Brain microvascular endothelial cell (primary cell): ENCODE measurements at places on chromosomes 7 and 10.

DNA sequence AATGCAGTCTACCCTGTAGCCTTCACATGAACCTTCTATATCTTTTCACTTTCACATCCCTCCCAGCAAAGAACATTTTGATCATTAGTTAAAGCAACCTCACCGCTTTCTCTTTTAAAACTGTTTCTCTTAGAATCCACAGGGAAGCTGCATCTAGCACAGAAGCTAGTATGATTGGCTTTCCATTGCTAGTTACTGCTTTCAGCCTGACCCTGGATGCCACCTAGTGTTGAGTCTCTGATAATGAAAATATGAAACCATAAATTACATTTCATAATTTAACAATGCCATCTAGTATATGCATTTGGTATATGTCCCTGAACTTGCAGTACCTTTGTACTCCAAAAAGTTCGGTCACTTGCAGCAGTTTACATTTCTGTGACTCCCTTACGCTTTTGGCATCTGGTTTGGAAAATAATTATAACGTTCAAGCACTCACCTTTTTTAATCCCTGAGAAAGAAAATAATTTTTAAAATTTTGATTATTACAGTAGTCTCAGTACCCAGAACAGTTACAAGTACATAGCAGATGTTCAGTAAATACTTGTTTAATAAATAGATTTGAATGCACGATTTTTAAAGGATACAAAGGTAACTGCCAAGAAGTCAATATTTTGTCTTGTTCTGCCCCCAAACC lies 22.7 kb downstream of the CISD1 start:
- peak; percentile 65 for DNase-seq

DNA sequence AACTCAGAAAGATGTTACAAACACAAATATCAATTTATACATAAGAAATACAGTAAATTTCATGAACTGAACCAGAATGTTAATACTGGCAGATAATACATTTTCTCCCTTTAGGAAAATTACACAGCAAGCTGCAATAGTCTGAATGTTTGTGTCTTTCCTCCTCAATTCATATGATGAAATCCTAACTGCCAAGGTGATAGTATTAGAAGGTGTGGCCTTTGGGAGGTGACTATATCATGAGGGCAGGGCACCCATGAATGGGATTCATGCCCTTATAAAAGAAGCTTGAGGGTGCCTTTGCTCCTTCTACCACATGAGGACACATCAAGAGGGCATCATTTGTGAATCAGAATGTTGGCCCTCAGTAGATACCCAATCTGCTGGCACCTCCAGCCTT lies 64.3 kb upstream of the GPR22 start:
- no peak for DNase-seq

DNA sequence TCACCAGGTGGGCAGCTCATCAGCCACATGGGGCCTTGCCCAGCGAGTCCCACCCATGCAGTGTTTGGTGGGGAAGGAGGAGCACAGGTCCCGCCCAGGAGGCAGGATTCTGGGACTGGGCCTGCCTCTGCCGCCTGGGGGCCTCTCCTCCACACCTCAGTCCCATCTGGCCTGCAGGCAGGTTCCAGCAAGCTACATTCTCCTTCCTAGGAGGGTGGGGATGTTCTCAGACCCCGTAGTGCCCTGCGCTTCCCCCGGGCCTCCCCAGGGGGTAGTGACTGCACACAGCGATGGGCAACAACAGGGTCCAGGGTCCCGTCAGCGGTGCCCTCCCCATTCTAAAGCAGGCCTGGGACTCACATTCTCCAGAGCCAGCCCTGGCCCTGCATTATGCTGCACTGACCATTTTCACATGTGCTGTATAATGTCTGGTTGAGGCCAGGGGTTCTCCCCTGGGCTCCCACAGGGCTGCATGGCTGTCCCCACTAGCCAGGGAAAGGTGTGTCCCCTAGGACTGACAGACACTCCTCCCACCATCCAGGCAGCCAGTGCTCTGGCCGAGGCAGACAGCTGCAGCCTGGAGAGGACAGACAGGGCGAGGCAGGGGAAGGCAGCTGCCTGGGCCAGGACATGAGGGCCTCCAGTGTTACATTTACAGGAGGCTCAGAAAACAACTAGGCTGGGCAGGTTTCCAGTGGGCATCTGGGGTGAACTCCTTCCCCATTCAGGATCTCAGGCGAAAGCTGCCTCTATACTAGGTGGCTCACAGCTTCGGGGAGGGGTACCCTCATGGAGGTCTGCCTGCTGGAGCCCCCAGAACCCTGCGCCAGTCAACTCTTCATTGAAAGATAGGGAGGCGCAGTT lies 9.3 kb downstream of the RASGEF1A start:
- DNase-seq, result no peak

- no peak for DNase-seq
These were observed 169.3 kb downstream of the LCOR start for GRCh38 chr10:97001183-97001991.

DNA sequence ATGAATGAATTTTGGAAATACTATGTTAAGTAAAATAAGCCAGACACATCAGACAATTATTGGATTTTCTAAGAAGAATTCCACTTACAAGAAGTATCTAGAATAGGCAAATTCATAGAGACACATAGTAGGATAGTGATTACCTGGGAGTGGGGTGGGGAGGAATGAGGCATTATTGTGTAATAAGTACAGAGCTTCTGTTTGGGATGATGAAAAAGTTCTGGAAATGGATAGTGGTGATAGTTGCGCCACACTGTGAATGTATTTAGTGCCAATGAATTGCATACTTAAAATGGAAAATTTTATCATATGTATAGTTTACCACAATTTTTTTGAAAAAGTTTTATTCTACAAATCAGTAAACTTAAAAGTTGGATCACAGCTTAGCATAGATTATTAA lies 297.2 kb upstream of the KAT6B start:
- DNase-seq, result no peak

DNA sequence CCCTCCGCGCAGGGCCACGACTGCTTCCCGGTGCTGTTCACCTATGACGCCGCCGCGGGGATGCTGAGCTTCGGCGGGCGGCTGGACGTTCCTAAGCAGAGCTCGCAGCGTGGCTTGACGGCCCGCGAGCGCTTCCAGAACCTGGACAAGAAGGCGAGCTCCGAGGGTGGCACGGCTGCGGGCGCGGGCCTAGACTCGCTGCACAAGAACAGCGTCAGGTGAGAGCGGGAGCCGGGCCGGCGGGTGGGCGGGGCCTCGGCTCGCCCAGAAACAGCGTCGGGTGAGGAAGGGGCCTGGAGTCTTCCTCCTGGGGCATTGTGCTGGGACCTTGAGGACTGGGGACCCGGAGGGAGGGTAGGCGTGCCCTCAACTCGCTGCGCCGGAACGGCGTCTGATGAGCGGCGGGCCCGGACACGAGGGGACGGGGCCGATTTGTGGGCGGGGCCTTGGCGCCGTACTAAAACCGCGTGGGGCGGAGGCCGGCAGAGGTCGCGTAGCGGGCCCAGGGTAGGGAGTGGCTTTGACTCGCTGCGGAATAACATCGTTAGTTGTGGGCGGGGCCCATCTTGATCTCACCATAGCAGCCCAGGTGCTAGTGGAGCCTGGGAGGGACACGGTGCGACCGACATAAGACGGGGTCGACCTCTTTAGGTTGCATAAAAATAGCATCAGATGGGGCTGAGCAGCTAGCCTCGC lies 15.6 kb downstream of the PDAP1 start:
- DNase-seq, result no peak

- no peak for DNase-seq
These were observed 19.6 kb upstream of the AKR1C2 start for GRCh38 chr10:5023177-5023805.

- DNase-seq, result no peak
These were observed 50.4 kb upstream of the CACUL1 start for GRCh38 chr10:118805146-118805545.

GRCh38 chr10:85510682-85511081 lies 855.9 kb downstream of the GRID1 start:
- no peak for DNase-seq

DNA sequence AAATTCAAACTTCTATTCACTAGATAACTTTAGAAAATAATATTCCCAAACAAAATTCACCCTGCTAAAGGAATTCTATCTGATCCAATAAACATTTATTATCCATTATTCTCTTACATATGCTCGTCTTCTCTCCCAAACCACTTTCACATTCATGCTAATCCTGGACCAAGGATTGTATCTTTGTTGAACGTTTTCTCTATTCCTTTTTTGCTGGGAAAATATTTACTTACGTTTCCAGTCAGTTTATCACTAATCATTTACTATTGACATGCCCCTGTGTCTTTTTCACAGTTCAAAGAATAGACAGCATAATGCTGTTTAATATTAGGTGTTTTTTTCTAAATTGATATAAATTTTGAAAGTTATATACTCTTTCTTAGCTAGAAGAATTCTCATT lies 3.2 kb downstream of the TEX47 start:
- no peak for DNase-seq

DNA sequence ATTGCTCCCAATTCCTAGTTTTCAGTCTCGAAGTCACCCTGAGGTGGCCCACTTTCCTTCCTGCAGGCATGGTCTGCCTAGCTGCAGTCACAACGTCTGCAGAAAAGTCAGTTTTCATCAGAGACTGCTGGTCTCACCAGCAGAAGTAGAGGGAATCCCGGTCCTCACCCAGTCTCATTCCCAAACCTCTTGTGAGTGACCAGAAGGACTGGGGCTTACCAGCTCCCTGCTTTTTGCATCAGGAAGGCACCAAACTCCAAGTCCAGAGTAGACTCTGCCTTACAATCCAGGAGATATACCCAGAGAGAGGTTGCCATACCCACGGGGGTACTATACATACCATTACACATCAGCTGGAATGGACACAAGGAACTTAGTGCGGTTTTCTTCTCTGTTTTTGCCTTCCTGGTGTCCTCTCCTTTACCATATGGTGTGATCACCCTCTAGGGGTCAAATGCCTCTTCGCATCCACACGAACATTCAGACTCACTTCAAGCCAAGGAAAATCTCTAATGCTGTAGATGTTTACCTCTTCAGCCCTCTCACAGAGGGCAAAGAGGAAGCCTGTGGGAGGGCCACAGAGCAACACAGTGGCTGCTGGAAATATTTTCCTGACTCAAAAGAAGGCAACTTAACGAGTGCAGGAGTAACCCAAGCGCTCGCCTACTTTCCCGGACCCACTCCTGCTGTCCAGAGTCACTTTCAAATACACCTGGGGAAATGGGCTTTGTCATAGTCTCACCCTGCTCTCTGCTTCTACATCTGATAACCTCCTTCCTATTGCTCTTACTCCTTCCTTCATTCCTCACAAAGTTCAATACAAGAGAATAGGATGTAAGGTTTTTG lies 220.9 kb downstream of the C7orf25 start:
- peak; percentile 55 for DNase-seq

DNA sequence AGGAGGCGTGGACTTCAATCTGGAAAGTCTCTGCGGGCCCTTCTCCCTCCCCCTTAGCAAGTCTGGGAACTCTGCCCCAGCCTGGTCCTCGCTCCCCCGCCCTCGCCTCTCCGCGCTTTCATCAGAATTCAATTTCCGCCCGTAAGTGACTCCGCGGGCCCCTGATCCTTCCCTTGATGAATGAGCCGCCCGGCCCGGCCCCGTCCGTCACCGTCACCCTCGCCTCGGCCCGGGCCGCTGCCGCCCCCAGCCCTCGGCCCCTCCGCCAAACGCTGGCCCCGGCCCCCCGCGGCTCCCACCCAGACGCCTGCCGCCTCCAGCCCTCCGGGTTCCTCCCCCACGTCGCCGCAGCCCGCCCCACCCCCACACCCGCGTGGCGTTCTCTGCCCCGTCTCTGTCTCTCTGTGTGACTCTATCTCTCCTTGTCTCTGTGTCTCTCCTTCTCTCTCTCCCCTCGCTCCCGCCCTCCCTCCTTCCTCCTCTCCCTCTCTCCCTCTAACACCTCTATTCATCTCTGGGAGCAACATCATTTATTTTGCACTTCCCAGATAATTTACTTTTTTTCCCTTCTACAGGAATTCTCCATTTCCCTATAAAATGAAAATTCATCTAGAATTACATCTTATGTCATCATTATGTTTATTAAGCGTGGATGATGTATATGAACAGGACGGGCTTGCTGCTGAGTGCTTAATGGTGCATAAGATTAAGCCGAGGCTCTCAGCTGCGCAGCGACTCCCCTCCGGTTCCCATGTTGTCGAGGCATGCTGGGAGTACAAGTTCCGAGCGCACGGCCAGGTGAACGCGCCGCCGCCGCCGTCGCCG lies 91.2 kb upstream of the PAX2 start:
- DNase-seq, result no peak

DNA sequence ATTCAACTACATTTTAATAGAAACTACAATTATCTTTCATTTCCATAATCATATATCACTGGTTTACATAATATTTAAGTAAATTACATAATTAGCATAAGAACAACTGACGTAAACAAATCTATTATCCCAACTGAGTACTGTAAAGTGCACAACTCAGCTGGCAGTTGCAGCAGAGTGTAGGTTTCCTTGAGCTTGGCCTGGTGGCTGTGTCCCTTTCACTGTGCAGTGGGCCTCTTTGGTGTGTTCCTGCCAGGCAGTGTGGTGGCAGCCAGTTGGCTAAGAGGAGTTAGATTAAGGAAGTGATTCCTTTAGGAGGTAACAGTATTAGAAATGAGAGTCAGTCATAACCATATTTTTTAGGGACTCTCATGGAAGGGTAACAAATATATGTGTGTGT lies 7.0 kb downstream of the NRG3 start:
- DNase-seq, result no peak

GRCh38 chr7:119826547-119826946 lies 446.4 kb upstream of the KCND2 start:
- DNase-seq, result no peak

- no peak for DNase-seq
These were observed 15.5 kb downstream of the MAPK8 start for GRCh38 chr10:48322017-48322416.

DNA sequence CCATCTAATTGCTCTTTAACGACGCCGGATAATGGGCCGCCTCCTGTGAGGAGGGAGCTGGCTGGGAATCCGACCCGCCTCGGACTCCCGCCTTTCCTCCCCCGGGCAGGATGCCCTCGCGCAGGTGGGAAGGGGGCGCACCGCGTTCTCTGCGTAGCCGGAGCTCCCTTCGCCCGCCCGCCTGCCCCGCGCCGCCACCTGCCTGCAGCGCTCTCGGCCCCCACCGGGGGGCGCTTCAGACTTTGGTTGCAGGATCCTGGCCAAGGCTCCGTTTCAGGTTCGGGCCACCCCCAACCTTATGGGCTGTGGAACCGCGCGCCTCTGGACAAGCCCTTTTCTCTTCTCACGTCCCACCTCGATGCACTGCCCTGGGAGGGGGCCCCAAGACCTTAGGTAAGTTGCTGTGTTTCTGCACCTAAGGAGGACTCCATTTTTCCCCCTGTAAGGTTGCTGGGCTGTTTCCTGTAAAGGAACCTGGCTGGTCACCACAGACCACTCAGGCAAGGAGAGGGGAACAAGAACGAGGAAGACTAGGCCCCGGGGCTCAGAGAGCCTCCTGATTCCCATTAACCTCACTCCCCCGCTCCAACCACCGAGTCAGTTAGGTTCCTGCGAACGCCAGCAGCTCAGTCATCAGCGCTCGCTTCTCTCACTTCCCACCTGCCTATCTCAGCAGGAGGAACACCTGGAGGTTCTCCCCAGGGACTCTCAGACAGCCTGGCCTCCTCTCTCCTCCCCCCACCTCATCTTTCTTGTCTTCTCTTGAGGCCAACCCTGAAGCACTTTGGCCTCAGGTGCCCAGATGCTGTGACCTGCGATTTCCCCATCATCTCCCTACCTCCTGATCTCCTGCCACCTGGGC lies 11.3 kb upstream of the KAZALD1 start:
- DNase-seq, result peak; percentile 33

- peak; percentile 25 for DNase-seq
These were observed 41.3 kb downstream of the ARID5B start for GRCh38 chr10:61942604-61943461.

GRCh38 chr7:47893238-47893637 lies 55.0 kb downstream of the PKD1L1 start:
- DNase-seq, result no peak
